ENCODE measurements at places on chromosomes 3 and 15. TPM values are rescaled to one million over a fixed set of nuclear protein-coding genes. Genes with fewer than 3 reads are reported as not detected.

PLA2G4F gene
- total RNA-seq = not detected

PLA2G4E gene
- not detected for total RNA-seq

SKOR1 gene
- 0.07 TPM for total RNA-seq

P3H2 gene
- 0.79 TPM for total RNA-seq

LOXL1 gene
- total RNA-seq = 4.4 TPM

ALDH1L1 gene
- not detected for total RNA-seq

TMCO5A gene
- not detected for total RNA-seq

OIP5 gene
- total RNA-seq = 16.9 TPM

TNFAIP8L3 gene
- 60.8 TPM for total RNA-seq

SAXO2 gene
- 0.40 TPM for total RNA-seq

RAB6B gene
- 0.72 TPM for total RNA-seq

ZBTB11 gene
- total RNA-seq = 32.7 TPM

ITPKA gene
- total RNA-seq = 0.36 TPM

RARB gene
- total RNA-seq = 17.6 TPM

CLSTN2 gene
- 0.07 TPM for total RNA-seq

CCDC39 gene
- total RNA-seq = 0.14 TPM

SAMD7 gene
- total RNA-seq = not detected

DUOXA1 gene
- not detected for total RNA-seq

PDE12 gene
- total RNA-seq = 31.3 TPM

CAMK1 gene
- 43.8 TPM for total RNA-seq

GOLGA6B gene
- total RNA-seq = not detected
